Right renal pelvis (tissue), 4 donors: ENCODE measurements at places on chromosomes 4 and X. TPM values are rescaled to one million over a fixed set of nuclear protein-coding genes. Genes with fewer than 3 reads are reported as not detected.

F9 gene
- not detected for polyA plus RNA-seq

TRIM75 gene
- polyA plus RNA-seq = not detected

DNA sequence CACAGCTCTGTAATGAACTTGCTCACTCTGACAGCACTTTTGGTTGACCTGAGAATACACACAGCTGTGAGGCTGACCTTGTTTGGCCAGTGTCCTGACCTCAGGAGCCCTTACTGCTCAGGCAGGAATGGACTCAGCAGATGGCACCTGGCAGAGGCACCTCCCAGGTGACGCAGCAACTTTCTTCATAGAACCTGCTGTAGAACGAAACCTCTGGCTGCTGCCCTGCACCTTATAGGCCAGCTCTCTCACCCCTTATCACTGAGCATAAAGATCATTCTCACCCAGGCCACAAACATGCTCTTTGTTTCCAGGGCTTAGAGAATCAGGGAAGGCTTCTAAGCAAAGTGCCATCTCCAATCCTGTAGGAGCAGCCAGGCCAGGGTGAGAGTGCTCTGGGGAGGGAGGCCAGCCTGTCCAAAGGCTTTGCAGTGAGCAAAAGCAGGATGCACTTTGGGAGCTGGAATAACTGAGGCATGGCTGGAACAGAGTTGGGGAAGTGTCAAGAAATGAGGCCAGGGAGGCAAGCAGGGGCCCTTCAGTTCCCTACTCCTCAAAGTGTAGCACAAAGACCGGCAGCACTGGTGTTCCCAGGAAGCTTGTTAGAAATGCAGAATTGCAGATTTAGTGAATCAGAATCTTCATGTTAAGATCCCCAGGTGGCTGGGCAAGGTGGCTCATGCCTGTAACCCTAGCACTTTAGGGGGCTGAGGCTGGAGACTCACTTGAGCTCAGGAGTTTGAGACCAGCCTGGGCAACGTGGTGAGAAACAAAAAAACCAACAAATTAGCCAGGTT is 13.3 kb upstream of the CENPU start:
- DNase-seq = no peak

- no peak for DNase-seq
These were observed 26.0 kb downstream of the TKTL1 start for GRCh38 chrX:154321594-154321993.

DNA sequence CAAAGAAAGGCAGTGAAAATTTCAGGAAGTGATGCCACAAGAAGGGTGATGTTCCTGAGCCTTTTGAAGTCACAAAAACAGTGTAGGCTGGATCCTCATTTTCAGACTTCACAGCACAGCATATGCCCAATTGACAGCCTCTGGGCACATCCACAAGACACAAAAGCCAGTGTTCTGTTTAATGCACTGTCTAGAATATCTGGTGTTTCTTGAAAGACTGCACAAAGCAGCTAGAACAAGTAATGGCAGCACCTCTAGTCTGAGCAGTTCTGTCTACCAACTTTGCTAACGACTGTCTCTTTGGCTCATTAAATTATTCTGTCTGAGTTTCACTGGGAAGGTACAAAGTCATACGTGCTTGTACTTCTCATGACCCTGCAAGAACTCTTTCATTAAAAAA is 417.1 kb upstream of the GALNT7 start:
- no peak for DNase-seq

DNA sequence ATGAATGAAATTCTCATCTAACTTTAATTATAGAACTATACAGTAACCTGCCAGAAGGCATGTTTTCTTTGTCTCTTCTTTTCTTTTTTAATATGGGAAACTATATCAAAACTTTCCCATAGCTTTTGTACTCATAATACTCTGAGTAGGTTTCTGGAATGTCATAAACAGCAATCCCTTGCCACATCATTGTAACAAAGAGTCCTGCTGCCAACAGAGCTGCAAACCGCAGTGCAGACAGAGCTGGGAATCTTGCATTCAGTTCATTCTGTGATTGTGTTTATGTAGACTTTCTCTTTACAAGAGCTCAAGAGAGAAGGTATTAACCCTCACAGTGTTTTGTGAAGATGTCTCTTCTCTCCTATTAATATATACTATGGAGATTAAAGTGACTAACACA is 304.4 kb upstream of the SLIT2 start:
- no peak for DNase-seq

GRCh38 chrX:11591723-11592346 is 73.9 kb downstream of the ARHGAP6 start:
- no peak for DNase-seq

- no peak for DNase-seq
These were observed 59.1 kb downstream of the SPATA18 start for GRCh38 chr4:52110171-52110570.

DNA sequence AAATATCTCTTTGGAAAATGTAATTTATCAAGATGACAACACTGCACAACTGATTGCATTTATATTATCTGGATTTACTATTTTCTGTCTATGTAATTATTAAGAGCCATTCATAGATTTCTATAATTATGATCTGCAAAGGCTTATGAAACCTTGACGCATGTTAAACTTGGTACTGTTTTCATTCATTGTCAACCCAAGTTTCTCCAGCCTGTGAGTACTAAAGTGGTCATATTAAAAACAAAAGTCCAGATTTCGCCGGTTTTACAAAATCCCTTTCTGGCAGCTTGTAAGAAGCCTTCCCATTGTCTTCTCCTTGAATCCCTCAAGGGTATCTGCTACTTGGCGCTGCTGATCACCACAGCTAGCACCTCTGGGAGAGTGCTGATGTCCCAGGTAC is 19.7 kb upstream of the GRPR start:
- no peak for DNase-seq
